Breast epithelium (tissue), 4 donors: ENCODE measurements at places on chromosomes 7 and 10. TPM values are rescaled to one million over a fixed set of nuclear protein-coding genes. Genes with fewer than 3 reads are reported as not detected.

- DNase-seq, result no peak
Observed at GRCh38 chr10:88067737-88068136, 204.3 kb downstream of the PTEN start.

GRCh38 chr7:120725376-120726039, 132.4 kb downstream of the TSPAN12 start:
- no peak for DNase-seq

DNA sequence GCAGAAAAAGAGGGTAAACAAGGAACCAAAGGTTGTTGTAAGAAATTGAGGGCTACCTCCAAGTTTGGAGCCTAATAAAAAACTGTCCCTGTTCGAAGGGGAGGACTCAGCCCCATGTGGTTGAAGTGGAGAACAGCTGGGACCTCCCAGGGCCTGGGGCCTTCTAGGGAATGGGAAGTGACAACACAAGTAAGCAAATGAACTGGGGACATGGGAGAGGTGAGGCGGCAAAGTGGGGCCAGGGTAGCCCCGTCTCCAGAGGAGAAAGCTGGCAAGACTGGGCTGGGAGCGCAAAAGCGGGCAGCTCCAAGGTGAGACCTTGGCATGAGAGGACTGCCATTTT, 198.1 kb downstream of the ZNF438 start:
- DNase-seq, result no peak

- DNase-seq, result no peak
Observed at GRCh38 chr7:21345361-21345760, 82.5 kb upstream of the SP4 start.

GRCh38 chr10:11353006-11353896, 258.2 kb downstream of the USP6NL start:
- DNase-seq, result no peak

DNA sequence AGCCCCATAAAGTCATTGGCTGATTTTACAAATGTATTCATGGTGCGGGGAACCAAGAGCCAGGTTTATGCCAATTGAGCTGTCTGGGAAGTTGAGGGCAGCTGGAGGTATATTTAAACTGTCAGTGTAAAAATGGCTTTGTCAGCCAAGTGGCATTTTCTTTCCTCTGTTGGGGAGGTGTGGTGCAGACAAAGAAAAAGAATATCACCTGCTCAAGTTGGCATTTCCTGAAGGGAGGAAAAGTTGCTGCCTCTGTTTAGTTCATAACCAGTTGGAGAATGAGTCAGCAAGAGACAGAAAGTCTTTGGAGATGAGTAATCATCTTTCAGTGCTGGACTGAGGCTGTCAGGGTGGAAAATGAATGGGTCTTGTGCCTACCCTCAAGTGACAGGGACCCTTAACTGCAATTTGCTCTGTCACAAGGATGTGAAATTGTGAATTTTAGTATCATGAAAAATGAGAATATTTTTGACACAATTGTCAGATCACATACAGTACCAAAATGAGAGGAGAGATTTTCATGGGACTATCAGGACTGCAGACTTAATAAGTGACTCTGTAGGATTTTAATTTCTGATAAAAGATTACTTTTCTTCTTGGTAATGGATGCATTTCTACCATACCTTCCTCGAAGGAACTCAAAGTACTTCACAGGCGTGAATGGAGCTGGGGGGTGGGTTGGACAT, 137.3 kb downstream of the ANLN start:
- DNase-seq, result no peak

GRCh38 chr10:78383378-78384048, 349.9 kb downstream of the RPS24 start:
- no peak for DNase-seq

GRCh38 chr7:77759294-77759889, 38.8 kb downstream of the TMEM60 start:
- peak; percentile 49 for DNase-seq

DNA sequence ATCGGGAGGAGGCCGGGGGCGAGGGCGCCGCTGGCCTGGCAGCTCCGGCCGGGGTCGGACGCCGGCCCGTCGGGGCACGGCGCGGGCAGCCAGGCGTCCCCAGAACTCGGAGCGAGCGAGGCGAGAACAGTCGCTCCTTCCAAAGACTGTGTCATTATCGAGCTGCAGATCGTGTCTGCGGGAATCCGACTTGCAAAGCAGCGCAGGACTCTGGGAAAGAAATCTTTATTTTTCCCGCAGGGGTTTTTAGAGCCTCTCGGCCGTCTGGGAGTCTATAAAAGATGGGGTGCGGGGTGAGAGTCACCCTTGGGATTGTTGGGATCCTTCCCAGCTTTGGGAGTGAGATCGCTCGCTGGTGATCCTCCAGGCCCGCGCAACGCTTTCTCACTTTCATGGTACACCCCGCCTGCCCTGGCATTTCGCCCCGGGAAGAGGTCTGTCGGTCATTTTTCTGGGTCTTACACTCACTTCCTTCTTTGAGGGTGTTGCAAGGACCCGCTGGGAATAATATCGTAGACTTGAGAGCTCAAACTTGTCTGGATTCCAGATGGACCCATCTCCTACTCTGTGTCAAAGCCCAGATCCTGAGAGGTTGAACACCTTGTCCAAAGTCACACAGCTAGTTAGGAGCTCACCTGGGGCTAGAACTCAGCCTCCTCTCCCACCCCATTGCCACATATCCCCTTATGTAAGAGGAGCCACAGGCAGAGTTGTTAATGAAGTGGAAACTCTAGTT, 1.0 kb downstream of the UBTD1 start:
- DNase-seq, result no peak

GRCh38 chr7:103833401-103833800, 156.1 kb downstream of the RELN start:
- no peak for DNase-seq

DNA sequence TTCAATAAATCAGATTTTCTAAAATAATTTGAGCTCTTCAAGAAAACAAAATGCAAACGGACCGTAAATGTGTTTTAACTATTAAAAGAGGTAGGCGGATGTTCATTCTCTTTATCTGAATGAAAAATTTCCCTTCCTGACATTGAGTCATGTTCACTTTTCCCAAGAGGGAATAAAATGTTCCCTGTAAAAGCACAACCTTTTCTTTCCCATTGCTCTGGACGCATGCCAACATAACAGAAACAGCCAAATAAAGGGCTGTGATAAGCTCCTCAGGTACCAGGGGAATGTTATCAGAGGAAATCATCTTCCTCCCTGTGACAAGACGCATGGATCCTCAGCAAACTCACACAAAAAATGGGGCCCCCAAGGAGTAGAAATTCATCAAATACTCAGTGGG, 251.8 kb downstream of the MTERF1 start:
- no peak for DNase-seq

DNA sequence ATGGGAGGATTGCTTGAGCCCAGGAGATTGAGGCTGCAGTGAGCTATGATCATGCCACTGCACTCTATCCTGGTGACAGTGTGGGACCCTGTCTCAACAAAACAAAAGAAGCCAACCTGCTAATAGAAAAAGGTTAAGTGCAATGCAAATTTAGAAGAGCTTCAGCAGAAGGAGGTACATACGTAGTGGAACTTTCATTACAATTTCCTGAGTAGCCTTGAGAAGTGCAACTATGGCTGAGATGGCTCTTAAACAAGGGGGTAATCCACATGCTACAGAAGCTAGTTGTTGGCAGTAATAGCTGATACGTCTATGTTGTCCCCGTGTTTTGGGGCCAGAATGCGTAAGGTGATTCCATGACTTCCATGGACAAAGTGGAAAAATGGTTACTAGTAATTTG, 10.7 kb upstream of the NT5C3A start:
- no peak for DNase-seq

GRCh38 chr10:97713826-97714400, 383 bp downstream of the MARVELD1 start:
- peak; percentile 65 for DNase-seq

DNA sequence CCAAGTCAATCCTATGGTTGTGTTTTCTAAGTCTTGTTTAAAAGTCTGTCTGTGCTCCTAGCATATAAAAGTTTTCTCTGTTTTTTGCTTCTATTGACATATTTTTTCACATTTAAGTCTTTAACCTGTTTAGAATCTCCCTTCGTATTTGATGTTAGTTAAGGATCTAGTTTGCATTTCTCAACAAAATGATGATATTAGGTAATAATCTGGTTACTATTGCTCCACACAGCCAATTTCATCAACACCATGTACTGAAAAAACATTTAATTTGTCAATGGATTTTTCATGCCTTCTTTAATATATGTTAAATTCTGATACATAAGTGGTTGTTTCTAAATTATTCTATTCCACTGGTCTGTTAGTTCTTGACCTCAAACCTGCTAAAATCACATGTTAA, 17.5 kb upstream of the TSGA13 start:
- DNase-seq, result no peak

- no peak for DNase-seq
Observed at GRCh38 chr7:149742075-149742701, 31.2 kb downstream of the ZNF467 start.

DNA sequence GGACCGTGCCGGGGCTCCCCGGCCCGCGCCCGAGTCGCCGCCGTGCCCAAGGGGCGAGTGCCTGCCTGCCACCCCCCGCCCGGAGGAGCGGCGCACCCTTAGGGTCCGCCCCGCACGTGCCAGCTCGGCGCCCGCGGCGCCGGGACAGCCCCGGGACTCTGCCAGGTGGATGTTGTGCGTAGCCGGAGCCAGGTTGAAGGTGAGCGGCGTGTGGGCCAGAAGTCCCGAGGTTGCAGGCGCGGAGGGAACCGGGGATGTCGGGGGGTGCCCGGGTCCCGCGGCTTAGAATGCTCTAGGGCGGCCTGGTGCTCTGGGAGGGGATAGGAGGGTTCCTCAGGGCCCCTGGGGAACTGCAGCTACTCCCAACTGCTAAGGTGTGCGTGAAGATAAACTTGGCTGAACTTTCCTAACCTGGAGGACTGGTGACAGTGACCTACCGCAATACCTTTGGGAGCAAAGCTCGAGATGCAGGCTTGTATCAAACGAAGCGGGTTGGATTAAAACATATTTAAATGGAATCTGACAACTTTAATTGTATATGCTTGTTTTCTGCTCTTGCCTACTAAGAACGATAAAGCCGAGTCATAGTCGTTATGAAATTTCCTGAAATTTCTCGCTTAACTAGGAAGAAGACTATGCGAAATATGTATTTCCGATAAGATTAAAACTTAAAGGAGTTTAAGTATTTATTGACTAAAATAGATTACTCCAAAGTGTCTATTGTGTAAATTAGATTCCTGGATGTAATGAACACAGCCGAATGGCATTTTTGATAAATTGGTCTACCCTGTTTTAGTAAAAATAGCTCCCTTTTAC, at the start of gene CUX1:
Gene CUX1, plus strand, starts transcription at position 156 of the 816 bp plus-strand sequence. Its CDS starts 14 bp downstream, at position 170.
- DNase-seq, result no peak

- no peak for DNase-seq
Observed at GRCh38 chr7:1864161-1864940, 194.3 kb downstream of the ELFN1 start.

DNA sequence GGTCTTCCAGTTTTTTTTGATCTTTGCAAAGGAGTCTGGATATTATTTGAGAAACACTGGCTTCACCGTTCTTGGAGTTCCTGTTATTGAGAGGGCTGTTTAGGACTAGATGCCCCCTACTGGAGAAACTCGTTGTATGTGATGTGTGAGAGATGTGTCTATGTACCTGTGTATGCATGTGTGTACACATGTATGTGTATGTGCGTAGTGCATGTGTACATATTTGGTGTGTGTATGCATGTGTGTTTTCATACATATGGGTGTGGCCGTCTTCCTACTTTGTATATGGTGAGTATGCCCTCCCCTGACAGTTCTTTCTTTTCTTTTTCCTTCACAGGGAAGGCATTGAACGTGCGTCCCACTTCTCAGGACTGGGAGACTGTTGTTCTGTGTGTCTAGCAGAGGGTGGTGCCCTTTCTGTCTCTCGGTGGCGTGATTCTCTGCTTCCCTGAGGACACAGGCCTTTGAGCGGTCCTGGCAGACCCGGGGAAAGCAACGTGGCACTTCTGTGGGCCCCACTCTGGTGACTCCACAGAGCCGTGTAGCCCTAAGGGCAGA, 3.0 kb upstream of the CALHM3 start:
- no peak for DNase-seq

DNA sequence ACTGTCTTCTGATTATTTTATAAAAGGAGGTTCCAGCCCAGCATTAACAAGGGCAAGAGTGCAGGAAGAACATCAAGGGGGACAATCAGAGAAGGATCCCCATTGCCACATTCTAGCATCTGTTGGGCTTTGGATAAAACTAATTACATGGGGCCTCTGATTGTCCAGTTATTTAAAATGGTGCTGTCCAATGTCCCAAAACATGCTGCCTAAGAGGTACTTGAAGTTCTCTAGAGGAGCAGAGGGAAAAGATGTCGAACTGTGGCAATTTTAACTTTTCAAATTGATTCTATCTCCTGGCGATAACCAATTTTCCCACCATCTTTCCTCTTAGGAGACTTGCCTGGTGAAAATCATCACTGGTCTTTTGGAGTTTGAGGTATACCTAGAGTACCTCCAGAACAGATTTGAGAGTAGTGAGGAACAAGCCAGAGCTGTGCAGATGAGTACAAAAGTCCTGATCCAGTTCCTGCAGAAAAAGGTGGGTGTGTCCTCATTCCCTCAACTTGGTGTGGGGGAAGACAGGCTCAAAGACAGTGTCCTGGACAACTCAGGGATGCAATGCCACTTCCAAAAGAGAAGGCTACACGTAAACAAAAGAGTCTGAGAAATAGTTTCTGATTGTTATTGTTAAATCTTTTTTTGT, 2.3 kb downstream of the IL6 start:
- no peak for DNase-seq

GRCh38 chr10:74081941-74082718, 68.5 kb downstream of the AP3M1 start:
- no peak for DNase-seq

- no peak for DNase-seq
Observed at GRCh38 chr7:92769844-92770243, 66.5 kb downstream of the CDK6 start.

DNA sequence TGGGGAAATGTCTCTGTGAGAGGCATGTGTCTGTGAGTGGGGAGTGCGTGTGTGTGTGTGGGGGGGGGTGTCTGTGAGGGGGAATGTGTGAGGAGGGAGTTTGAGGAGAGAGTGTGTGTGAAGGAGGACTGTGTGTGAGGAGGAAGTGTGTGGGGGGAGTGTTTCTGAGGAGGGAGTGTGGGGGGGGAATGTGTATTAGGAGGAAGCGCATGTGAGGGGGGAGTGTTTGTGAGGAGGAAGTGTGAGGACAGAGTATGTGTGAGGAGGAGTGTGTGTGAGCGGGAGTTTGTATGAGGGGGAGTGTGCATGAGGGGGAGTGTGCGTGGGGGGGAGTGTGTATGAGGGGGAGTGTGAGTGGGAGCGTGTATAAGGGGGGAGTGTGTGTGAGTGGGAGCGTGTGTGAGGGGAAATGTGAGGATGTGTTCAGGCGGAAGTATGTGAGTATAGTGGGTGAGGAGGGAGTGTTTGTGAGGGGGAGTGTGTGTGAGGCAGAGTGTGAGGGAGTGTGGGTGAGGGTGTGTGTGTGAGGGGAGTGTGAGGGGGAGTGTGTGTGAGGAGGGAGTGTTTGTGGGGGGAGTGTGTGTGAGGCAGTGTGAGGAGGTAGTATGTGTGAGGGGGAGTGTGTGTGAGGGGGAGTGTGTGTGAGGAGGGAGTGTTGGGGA, 21.8 kb upstream of the PTPRN2 start:
- no peak for DNase-seq

The THSD7A gene
- 6.9 TPM for total RNA-seq

The CALML3 gene
- total RNA-seq, result 3.6 TPM

The LRGUK gene
- total RNA-seq, result 0.96 TPM

The TMEM229A gene
- not detected for total RNA-seq

The SP8 gene
- total RNA-seq, result not detected

The PROSER2 gene
- total RNA-seq, result 9.5 TPM

The PIP gene
- total RNA-seq, result 140 TPM

The NPC1L1 gene
- total RNA-seq, result 0.33 TPM

The CYP2C8 gene
- 1.3 TPM for total RNA-seq

The VWDE gene
- not detected for total RNA-seq

The KNDC1 gene
- total RNA-seq, result not detected

The CYP3A7 gene
- total RNA-seq, result 1.5 TPM

The MAP3K8 gene
- 40.2 TPM for total RNA-seq

The PNLIPRP2 gene
- not detected for total RNA-seq
